Epithelial cell of prostate (primary cell): ENCODE measurements at places on chromosomes 12 and 14.

DNA sequence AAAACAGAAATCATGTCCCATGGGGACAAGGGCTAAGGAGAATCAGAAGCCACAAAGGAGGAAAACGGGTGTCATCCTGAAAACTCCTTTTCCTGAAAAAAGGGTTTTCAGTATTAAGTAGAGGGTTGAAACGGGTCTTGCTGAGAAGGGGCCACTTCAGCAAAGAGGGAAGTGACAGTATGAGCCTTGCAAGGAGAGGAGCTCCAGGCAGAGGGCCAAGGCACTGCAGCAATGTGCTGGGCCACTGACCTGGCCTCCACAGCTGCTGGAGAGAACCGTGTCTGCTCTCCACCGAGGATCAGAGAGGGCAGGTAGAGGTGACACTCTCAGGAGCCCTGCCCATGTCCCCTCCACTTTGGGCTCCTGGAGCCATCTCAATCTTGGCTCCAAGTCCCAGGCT, 103.3 kb downstream of the NCOR2 start:
- DNase-seq, result no peak

DNA sequence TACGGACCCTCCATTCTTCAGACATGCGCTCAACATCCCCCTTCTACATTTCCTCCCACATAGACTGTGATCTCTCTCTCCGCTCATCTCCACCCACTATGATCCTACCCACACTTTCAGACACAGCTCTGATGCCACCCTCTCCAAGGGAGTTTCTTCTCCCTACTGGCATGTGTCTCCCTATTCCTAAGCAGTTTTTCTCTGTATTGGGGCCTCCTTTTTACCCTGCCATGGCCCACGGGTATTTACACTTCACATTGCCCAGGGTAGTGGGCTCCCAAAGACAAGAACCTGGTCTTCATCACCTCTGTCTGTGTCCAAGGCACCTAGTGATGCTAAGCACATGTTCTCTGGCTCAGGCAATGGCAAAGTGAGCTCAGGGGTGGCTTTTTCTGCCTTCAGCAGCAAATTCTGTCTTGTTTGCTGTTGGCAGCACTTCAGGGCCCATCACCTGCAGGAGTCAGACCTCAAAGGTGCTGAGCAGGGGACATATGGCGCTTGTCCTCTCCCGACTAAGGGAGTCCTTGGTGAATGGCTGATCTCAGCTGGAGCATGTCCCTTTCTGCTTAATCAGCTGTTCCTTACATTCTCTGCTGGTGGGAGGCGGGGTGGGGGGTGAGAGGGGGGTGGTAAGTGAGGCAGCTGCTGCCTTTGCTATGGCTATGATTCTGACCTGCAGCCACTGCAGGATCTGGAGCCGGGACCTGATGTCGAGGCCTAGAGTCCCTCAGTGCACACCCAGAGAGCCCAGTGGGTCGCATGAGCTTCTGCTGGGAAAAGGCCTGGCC, 256.8 kb downstream of the PCNX1 start:
- DNase-seq, result no peak

DNA sequence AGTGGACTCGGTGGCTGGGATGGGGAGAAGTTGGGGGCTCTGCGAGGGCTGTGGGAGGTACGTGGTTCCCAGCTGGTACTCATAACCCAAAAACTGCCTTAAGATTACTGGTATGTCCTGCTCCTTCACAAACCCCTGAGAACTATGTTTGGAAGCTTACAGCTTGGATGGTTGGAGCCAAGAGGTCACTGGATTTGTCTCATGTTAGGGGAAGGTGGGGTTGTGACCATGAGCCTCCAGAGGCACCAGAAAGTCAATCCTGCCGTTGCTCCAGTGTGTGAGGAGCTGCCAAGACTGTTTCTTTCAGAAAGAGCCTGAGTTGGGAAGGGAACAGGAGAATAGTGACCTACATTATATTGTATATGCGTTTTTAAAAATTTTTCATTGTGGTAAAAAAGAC, 33.5 kb downstream of the TEAD4 start:
- no peak for DNase-seq

DNA sequence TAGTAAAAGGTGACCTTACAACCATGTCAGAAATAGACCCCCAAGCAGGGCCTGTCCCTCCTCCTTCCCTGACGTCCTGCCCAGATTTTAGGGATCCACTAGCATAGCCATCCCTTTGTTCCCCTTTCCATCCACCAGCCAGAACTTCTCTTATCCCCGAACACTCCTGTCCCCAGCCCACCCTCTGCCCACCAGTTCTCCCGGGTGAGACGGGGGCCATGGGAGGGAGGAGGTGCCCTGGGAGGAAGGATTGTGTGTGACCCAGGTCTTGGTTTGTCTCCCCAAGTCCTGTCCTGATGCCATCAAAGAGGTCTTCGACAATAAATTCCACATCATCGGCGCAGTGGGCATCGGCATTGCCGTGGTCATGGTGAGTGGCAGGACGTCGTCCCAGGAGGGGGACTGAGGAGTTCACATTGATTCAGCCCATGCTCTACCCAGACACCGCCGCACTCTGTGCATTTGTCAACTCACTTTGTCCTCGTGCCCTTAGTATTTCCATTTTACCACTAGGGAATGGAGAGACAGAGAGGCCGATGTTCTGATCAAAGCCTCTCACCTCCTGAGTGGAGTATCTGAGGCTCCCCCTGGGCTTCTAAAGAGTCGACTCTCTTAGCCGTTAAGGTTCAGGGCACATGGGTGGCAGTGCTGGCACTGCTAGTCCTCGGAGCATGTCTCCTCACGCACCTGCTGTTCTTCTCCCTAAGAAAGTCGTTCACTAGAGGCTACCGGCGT, 35.9 kb downstream of the CD9 start:
- no peak for DNase-seq

DNA sequence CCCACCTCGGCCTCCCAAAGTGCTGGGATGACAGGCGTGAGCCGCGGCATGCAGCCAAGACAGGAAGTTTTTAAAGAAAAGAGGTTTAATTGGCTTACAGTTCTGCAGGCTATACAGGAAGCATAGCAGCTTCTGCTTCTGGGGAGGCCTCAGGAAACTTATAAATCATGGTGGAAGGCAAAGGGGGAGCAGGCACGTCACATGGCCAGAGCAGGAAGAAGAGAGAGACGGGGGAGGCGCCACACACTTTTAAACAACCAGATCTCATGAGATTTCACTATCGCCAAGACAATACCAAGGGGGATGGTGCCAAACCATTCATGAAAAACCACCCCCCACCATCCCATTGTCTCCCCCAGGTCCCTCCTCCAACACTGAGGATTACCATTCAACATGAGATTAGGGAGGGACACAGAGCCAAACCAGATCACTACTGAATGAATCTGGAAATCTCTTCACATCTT, 14.1 kb downstream of the CCDC63 start:
- no peak for DNase-seq

- no peak for DNase-seq
These were observed 124.4 kb downstream of the KIF26A start for GRCh38 chr14:104262515-104263514.

GRCh38 chr12:121427556-121428050, 27.7 kb downstream of the RNF34 start:
- DNase-seq, result no peak

GRCh38 chr12:78118486-78118885, 287.8 kb downstream of the NAV3 start:
- DNase-seq, result no peak

DNA sequence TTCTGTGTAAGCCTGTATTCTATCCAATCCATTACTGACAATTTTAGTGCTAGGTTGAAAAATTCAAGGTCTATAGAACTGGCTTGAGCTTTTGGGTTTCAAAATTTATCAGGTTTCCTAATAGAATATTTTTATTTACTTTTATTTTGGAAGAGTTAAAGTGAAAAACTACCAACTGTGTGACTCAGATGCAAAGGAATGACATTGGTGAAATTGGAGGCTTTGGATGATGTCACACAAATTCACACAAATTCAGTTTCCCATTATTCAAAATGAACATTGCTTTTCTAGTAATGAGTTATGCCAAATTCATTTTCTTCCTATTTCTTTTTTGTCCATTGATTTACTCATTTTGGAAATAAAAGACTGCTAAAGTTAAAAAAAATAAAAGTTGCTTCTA, 186.9 kb downstream of the ALX1 start:
- no peak for DNase-seq

DNA sequence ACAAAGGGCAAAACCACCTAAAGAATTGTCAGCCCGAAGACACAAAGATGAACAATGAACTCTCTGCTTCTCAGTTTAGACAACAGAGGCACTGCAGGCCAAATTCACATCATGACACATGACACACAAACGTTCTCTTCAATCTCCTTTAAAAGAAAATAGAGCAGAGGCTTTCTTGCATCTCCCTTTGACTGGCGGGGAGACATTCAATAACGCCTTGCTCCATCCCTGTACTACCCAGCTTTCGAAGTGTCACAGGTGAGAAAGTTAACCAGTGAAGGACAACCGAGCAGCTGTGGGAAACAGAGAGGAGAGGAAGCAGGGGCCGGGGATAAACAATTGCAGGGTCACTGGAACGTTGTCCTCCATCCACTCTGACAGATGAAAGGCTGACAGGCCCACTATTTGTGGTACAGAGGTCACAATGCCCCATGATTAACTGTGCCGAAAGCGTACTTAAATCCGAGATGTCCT, 130.8 kb downstream of the PHLDA1 start:
- no peak for DNase-seq

DNA sequence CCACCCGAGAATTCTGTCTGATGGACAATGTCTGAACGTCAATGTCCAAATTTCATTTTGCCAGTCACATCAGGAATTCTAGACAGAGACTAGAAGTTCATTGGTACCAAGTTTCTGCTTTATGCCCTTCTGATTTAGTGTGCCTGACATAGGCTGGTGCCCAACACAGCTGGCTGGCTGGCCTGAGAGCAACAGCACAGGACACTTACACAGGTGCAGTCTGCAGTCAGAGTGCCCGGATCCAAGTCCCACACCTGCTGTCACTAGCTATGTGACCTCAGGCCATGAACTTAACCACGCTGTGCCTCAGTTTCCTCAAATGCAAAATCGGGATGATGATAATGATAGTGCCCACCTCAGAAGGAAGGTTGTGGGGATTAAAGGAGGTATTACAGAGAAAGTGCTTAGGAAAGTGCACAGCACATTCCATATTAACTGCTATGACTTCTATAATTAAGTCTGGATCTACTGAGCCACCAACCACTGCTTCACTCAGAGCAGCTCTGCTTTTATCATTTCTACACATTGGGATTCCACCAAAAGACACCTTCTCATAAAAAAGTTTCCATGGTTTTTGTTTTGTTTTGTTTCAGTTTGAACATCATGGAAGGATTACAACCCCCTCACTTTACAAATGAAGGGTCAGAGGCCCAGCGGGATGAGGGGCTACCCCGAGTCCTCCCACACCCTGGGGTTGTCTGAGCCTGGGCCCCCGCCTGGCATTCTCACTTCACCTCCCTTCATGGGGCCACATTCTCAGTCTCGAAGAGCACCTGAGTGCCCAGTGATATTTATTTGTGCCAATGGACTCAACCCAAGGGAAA, 168.8 kb upstream of the BCL2L14 start:
- DNase-seq, result no peak

- no peak for DNase-seq
These were observed 59.3 kb upstream of the FKBP4 start for GRCh38 chr12:2735432-2735831.

- peak; percentile 6 for DNase-seq
These were observed 518.1 kb downstream of the TRHDE start for GRCh38 chr12:72790273-72790672.

GRCh38 chr14:50766338-50766886, 64.5 kb downstream of the NIN start:
- DNase-seq, result no peak

DNA sequence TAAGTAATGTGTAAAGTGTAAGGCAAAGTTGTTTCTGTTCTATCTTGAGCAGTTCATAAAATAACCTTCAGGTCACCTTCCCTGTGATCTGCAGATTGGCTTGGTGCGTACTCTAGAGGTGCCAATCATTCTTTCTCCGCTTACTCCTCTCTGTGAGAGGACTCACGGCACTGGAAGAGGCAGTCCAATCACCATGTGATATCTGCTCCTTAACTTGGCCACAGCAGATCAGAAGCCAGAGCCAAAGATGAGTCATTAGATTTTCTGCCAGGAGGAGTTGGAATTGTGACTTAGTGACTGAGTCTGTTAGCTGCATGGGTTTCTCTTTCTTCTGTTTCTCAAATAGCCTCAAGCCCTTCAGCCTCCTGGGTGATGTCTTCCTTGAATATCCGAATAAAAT, 165.5 kb downstream of the SLC41A2 start:
- peak; percentile 65 for DNase-seq

GRCh38 chr12:14931359-14931758, 7.0 kb downstream of the ERP27 start:
- DNase-seq, result no peak

GRCh38 chr12:18224745-18225144, 36.6 kb upstream of the PIK3C2G start:
- DNase-seq, result no peak

- no peak for DNase-seq
These were observed 350.1 kb downstream of the CCDC91 start for GRCh38 chr12:28540324-28540714.

GRCh38 chr14:73427516-73428264, 30.7 kb downstream of the NUMB start:
- no peak for DNase-seq

- no peak for DNase-seq
These were observed 958 bp downstream of the RTN1 start for GRCh38 chr14:59869381-59870255.

- no peak for DNase-seq
These were observed 209.9 kb upstream of the GARIN2 start for GRCh38 chr14:66979101-66979974.

DNA sequence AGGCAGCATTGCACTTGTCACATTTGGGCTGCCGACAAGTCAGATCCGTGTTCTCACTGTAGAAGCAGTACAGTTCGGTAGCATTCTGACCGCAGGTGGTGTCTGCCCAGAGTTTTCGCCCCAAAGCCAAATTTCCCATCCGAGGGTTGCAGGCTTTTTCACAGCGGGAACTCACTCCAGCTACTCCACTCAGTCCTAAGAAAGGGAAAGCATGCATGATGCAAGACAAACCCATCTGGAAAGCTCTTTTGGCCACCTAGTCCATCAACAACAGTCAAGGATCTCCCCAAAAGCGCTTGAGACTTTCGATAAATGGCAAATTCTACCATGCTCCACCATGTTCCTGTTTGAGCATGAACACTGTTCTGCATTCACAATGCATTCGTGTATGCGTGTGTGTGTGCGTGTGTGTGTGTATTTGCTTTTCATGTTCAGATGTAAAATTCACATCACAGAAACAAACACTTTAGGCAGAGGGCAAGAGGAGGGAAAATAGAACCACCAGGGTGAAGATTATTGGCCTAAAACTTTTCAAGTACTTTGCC, 3.2 kb downstream of the NTN4 start:
- no peak for DNase-seq

GRCh38 chr14:51562816-51563215, 88.9 kb upstream of the FRMD6 start:
- no peak for DNase-seq

DNA sequence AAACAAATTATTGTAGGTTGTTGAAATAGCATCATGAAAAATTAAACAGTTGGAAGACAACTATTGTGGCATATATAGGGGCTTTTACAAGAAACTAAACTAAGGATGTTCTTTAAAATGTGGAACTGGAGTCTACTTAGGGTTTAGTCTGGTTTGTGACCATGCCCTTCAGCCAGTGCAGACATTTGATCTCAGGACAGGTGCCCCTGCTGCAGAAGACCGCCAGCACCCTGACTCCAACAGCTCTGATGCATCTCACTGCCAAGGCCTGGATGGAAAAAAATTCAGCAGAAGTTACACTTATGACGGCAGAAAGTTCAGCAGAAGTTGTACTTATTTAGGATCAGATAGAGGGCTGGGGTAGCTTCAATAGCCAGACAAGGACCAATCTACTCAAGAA, 51.5 kb downstream of the TMEM117 start:
- no peak for DNase-seq
